Nephron progenitor cell (in vitro differentiated cells): ENCODE measurements at places on chromosomes 6 and 20.

DNA sequence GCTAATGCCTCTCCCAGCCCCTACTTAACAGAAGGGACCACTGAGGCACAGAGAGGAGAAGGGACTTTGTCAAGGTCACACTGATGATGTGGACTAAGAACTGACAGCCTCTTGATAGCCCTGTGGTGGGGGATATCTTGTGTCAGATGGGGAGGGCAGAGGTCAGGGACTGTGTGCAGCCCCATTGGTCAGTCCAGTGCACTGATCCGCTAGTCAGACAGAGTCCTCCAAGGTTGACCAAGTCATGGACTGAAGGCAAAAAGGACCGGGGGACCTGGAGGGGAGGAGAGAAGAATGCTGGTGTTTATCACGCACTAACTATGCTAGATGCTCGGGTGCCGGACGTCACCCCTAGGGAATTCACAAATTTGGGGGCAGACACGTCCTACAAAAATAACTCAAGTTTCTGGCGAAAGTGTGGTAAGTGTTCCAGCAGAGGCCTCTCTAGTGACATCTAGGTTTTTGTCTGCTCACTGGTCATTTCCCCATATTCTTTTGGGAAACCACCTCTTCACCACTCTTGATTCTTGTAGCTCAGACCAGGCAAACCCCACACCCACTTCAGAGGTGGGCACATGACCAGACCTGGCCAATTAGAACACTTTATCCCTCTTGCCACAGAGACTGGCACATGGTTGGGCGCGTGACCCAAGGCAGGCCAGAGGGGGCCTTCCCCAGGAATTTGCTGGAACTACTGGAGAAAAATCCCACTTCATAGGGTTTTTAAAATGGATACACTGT lies 21.0 kb downstream of the TCF15 start:
- no peak for DNase-seq

DNA sequence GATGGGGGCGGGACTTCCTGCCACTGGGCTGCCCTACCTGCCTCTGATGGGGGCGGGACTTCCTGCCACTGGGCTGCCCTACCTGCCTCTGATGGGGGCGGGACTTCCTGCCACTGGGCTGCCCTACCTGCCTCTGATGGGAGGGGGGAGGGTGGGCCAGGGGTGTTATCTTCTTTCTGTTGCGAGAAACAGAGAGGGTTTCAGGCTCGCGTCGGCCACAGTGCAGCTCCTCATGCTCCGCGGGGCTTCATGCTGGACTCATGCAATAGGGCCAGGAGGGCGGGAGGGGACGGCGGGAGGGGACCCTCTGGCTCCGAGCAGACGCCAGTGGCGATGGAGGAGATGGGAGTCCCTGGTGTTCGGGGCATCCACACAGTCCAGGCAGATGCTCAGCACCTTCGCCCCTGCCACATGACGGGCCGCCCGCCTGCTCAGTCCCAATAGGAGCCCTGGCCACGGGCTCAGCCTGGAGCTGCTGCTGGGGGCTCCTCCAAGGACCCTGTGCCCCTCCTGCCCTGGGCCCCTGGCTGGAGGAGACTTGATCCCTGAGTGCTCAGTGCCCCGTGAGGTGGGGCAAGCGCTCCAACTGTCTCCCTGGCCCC lies 48.8 kb upstream of the CHRNA4 start:
- DNase-seq: no peak

GRCh38 chr6:154157082-154157481 lies 118.0 kb downstream of the OPRM1 start:
- DNase-seq: no peak

GRCh38 chr6:19866985-19867627 lies 29.9 kb downstream of the ID4 start:
- no peak for DNase-seq

GRCh38 chr6:20724443-20725190 lies 190.4 kb downstream of the CDKAL1 start:
- DNase-seq: no peak

DNA sequence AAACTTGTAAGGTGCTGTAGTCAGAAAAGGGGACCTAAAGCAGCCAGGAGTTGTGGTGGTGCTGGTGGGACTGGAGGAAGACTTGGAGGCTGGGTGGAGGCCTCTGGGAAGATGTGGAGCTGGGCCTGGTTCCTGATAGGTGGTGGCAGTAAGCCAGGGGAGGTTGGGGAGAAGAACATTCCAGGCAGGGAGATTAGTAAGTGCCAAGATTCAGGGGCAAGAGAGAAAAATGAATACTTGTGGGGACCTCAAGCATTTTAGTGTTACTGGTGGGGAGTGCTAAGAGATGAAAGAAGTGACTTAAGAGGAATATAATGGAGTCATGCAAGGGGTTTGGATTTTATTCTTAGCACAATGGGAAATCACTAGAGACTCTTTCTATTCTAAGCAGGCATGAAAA lies 79.0 kb upstream of the B3GAT2 start:
- no peak for DNase-seq

- DNase-seq: no peak
These were observed 86.3 kb downstream of the ELOVL4 start for GRCh38 chr6:79861023-79861422.

- no peak for DNase-seq
These were observed 801 bp upstream of the PPARD start for GRCh38 chr6:35341557-35341956.

GRCh38 chr6:55964136-55964535 lies 88.7 kb upstream of the BMP5 start:
- no peak for DNase-seq

DNA sequence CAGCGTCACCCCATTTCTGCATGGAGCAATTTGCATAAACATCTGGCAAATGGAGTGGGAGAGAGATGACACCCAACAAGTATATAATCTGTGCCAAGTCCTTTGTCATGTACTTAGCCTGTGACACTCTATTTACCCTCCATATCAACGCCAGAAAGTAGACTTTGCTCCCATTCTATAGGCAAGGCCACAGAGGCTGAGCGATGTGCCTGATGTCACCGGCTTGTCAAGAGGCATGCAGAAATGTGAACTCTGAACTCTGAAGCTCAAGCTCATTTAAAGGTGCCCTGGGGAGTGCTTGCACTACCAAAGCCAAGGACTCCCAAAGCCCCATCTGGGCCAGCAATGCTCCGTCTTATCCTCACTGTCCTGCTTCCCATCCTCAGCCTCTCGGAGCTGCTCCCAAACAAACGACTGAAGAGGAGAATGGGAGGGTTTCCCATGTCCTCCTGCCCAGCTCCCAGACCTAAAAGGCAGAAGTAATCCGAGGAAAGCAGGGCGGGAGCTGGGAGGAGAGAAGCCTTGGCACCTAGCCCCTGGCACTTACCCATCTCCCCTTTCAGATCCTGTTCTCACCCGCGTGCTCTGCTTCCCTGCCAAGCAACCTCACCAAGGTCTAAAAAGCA lies 9.2 kb downstream of the CPNE5 start:
- DNase-seq: no peak

DNA sequence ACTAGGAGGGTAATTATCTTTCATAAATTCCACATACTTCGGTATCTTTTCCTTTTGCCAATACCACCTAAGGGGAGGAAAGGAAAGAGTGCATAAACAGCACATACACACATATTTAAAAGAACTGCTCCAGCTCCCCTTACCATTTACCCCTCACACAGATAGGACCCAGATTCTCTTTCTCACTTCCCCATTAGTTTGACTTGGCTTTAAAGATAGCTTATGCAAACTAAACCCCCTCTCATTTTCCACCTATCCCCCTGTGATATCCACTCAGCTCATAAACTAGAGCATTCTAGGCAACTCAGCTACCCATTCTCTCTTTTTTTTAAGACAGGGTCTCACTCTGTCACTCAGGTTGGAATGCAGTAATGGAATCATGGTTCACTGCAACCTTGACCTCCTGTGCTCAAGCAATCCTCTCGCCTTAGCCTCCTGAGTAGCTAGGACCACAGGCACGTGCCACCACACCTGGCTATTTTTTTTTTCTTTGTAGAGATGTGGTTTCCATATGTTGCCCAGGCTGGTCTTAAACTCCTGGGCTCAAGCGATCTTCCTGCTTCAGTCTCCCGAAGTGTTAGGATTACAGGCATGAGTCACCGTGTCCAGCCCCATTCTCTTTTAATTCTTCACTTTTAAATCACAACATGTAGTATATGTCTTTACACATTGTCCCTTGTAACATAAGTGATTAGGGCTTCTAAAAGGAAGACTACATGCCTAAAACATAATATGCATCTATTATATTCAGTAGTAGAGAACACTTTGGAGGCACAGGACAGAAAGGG lies 4.0 kb downstream of the FUCA2 start:
- no peak for DNase-seq

DNA sequence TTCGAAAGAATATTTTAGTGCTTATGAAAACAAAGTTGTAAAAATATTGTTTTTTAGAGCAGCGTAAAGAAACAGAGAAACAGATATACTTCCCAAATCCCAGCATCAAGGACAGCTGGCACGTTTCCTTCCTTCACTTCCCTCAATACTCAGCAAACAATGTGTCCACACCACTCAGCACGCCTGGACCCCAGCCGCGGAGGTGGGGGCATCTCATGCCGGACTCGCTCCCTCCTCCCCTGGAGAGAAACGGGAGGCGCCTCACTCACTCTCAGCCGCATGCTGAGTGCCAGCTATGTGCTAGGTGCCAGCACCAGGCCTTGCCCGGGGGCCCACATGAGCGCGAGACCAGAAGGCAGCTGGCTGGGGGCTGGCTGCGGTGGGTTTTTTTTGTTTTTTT lies 34.7 kb downstream of the SLC2A4RG start:
- DNase-seq: no peak

- DNase-seq: no peak
These were observed 17.2 kb downstream of the ZBTB2 start for GRCh38 chr6:151374036-151374683.

DNA sequence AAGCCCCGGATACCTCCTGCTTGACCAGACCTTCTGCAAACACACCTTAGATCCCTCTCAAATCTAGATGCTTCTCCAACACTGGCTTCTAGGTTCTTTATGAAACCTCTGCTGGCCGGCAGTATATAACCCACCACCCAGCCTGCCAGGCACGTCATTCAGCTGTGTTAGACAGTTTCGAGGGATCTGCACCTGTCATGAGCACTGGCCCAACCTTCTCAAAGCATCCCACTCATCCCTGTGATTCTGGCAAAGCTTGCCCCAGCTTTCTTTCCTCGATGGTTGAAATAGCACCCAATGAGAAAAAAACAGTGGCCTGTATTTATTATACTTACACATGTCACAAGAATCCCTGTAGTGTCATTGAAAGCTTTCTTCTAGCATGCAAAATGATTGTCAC lies 157.8 kb downstream of the MTHFD1L start:
- DNase-seq: no peak

GRCh38 chr6:162962093-162962492 lies 234.3 kb downstream of the PACRG start:
- DNase-seq: no peak

DNA sequence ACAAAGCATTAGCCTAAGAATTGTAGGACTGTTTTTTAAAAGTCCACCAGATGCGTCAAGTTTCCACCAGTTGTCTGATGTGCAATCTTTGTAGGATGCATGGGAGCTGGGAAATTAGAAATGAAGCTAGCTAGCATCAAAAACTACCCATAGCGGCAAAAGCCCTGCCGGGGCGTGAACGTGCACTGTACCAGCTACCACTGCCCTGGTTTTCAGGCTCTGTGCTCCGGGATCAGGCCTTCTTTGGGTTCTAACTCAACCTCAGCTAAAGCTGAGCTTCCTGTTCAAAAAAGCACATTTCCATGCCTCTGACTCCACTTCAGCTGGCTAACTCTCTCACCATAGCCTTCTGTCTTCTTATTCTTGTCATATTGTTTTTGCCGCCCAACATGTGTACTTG lies 26.9 kb upstream of the FUCA2 start:
- no peak for DNase-seq

GRCh38 chr6:133886104-133886775 lies 2.7 kb upstream of the TCF21 start:
- DNase-seq: no peak

DNA sequence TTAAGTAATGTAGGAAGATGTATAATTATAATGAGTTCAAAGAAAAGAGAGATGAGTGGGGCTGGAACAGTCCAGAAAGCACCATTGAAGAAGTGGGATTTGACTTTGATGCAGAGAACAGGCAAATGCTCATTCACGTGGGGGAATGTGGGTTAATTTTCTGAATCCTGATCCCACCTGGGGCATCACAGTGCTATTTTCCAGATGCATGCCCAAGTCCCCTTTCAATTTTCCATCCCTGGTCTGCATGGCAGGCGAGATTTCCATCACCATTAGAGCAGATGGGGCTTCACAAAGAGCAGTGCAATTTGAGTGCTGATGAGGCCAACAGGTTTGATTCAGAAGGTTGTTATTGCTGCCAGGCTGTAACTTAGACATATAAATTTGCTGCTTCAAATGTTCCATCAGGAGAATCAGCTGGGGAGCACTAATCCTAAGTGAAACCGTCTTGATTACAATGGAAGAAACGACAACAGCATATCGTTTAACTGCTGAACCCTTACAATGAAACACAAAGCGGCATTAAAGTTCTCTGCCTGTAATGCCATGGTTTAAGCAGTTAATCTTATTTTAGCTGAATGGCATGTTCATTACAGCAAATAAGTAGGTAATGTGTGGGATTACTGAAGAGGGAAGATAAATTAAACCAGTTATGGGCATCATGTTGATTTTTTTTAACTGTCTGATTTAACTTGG lies 45.2 kb downstream of the OSTM1 start:
- no peak for DNase-seq
